ENCODE measurements at places on chromosomes 2 and 18. TPM values are rescaled to one million over a fixed set of nuclear protein-coding genes. Genes with fewer than 3 reads are reported as not detected.
A peak's percentile ranks its signal among the peaks of the same experiment; 100 is the strongest.

Gene ANKRD44
- total RNA-seq, result 114 TPM

DNA sequence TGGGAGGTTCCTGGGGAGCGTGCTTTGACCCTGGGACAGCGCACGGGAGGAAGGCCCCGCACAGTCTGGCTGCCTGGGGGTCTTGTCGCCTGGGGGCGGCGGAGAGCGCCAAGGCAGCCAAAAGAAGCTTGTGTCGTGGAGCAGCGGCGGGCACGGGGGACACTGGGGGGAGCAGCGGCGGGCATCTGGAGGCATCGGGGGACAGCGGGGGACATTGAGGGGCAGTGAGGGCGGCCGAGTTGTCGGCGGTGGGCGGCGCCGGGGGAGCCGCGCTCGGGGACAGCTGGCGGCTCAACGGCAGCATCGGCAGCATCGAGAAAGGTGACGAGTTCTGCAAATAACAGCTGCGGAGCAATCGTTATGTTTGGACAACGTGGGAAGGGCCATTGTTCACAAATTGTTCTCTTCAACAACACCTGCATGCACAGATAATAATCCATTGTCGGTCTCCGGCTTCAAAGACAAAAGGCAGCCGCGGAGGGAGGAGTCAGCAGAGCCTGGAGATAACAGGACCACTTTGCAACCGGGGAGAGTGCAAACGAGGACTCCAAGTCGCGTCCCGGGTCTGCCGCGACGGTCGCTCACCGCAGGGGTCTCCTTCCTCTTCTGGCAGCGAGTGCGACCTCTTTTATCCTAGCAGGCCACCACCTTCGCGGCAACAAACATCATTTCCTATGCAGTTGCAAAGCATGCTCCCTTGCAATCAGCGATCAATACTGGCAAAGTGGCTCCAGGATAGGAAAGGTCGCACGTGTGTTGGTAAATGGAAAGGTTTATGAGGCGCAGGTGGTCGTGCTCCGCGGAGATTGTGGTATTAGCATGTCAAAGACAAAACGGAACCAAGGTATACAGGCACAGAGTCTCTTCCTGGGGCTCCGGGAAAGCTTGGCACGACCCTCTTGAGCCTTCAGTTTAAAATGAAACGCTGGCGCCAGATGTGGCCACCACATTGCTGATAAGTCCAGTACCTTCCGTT, 132.3 kb upstream of the DLX2 start:
- no peak overlapping the region for H3K27ac ChIP-seq
- no peaks in the 10 kb centered on the region for H3K36me3 ChIP-seq
- H3K4me1 ChIP-seq, result peaks cover 34% of the 10 kb centered on the region

GRCh38 chr18:38883111-38883510, 1317.5 kb upstream of the CELF4 start:
- no peak overlapping the region for H3K4me3 ChIP-seq
- DNase-seq, result no peak
- peaks cover 22% of the 10 kb centered on the region for H3K27me3 ChIP-seq
- no peaks in the 10 kb centered on the region for H3K4me1 ChIP-seq
- H3K36me3 ChIP-seq, result no peaks in the 10 kb centered on the region

- DNase-seq, result no peak
- no peak overlapping the region for H3K27ac ChIP-seq
- no peaks in the 10 kb centered on the region for H3K27me3 ChIP-seq
- H3K4me3 ChIP-seq, result no peak overlapping the region
These were observed 490.8 kb upstream of the PIK3C3 start for GRCh38 chr18:41464278-41464677.

DNA sequence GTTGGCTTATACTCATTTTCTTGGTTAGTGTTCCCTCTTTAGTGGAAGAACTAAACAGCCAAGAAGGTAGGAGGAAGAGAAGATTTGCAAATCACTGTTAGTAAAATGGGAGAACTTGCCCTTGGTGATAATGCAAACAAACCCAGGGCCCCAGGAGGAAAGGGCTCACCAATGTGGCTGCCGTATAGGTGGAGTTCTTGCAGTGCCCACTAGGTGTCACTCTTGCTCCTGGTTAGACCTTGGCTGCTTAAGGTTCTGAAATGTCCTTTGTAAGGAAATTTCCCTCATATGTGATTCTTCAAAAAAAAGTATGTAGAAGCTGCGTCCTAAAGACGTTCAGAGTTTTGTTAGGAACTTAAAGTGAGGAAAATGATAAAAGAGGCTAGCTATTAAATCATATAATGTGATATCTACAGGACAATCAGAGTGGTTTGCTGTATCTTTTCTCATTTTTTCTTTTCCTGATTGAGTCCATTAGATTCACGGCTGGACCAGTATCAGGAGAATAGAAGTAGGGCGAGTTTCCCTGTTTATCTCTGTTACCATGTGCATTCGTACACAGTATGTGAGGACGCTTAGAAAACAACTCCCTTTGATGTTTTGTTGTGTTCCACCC, 48.6 kb downstream of the RPIA start:
- H3K4me1 ChIP-seq, result peaks cover 27% of the 10 kb centered on the region
- DNase-seq, result peak; percentile 72
- no peak overlapping the region for H3K4me3 ChIP-seq
- H3K36me3 ChIP-seq, result peaks cover 44% of the 10 kb centered on the region
- H3K27ac ChIP-seq, result no peak overlapping the region

DNA sequence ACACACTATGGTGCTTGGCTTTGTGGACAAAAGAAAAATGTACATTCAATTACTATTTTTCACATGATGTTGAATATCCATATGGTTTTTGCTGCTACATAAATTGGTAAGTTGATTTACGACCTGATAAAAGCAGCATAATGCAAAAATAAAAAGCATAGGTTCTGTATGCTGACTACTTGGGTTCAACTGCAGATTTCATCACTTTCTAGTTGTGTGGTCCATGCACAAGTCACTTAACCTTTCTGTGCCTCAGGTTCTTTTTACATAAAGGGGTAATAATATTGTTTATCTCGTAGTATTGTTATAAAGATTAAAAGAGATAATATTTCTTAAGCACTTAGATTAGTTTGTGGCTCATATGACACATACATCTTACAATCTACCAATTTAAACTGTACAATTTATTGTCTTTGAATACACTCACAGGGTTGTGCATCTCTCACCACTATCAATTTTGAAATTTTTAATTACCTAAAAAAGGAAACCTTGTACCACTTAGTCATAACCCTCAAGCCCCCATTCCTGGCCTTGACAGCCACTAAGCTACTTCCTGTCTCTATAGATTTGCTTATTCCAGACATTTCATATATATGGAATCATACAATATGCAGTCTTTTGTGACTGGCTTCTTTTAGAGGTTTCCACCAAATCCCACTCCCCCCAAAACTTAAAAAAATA, 1443.9 kb downstream of the SUCLG1 start:
- no peaks in the 10 kb centered on the region for H3K4me1 ChIP-seq
- H3K27me3 ChIP-seq, result no peaks in the 10 kb centered on the region
- no peaks in the 10 kb centered on the region for H3K36me3 ChIP-seq
- no peak overlapping the region for H3K27ac ChIP-seq

Gene ESPNL
- total RNA-seq, result 0.07 TPM

Gene GMCL1
- 23.7 TPM for total RNA-seq

GRCh38 chr2:187001248-187001647, 152.3 kb upstream of the ZSWIM2 start:
- no peaks in the 10 kb centered on the region for H3K27me3 ChIP-seq
- no peaks in the 10 kb centered on the region for H3K36me3 ChIP-seq
- no peak for DNase-seq

GRCh38 chr2:57965961-57966360, 80.6 kb upstream of the VRK2 start:
- no peaks in the 10 kb centered on the region for H3K36me3 ChIP-seq
- H3K4me3 ChIP-seq, result no peak overlapping the region
- DNase-seq, result no peak
- no peaks in the 10 kb centered on the region for H3K27me3 ChIP-seq
- no peak overlapping the region for H3K27ac ChIP-seq

- no peaks in the 10 kb centered on the region for H3K36me3 ChIP-seq
- H3K27ac ChIP-seq, result no peak overlapping the region
- H3K4me1 ChIP-seq, result peaks cover 48% of the 10 kb centered on the region
- no peak for DNase-seq
- H3K4me3 ChIP-seq, result no peak overlapping the region
- no peaks in the 10 kb centered on the region for H3K27me3 ChIP-seq
These were observed 28.0 kb upstream of the SCYGR1 start for GRCh38 chr2:227415538-227416424.

Gene UGT1A8
- total RNA-seq, result not detected

GRCh38 chr2:124535816-124536215, 510.7 kb downstream of the CNTNAP5 start:
- no peak overlapping the region for H3K27ac ChIP-seq
- no peak overlapping the region for H3K4me3 ChIP-seq
- H3K4me1 ChIP-seq, result no peaks in the 10 kb centered on the region

DNA sequence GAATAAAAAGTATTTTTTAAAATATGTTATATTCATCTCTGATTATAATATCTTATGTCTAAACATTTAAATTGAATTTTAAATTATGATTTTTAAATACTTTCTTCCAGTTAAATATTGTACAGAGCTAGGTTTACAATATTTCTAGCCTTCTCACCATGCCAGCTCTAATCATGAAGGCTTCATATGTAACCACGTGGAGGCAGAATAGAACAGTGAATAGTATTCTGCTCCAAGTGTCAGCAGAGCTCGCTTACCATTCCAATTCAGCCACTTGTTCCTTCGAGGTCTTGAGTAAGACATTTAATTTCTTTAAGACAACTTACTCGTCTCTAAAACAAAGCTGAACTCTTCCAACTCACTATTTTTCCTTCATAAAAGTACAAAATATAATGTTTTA, 871.8 kb downstream of the SUCLG1 start:
- H3K27ac ChIP-seq, result no peak overlapping the region
- H3K4me1 ChIP-seq, result no peaks in the 10 kb centered on the region
- H3K4me3 ChIP-seq, result no peak overlapping the region
- no peaks in the 10 kb centered on the region for H3K36me3 ChIP-seq

GRCh38 chr2:111667542-111668273, 216.3 kb downstream of the ANAPC1 start:
- H3K27ac ChIP-seq, result no peak overlapping the region
- no peak overlapping the region for H3K4me3 ChIP-seq
- peaks cover 8% of the 10 kb centered on the region for H3K4me1 ChIP-seq
- H3K36me3 ChIP-seq, result no peaks in the 10 kb centered on the region

GRCh38 chr2:148978026-148978685, 60.3 kb upstream of the LYPD6B start:
- peaks cover 5% of the 10 kb centered on the region for H3K36me3 ChIP-seq
- no peak overlapping the region for H3K27ac ChIP-seq
- no peak for DNase-seq
- no peak overlapping the region for H3K4me3 ChIP-seq
- H3K27me3 ChIP-seq, result no peaks in the 10 kb centered on the region

Gene CPS1
- 4.1 TPM for total RNA-seq

- H3K4me3 ChIP-seq, result no peak overlapping the region
- peaks cover 68% of the 10 kb centered on the region for H3K27me3 ChIP-seq
- no peak for DNase-seq
These were observed 35.4 kb upstream of the CCDC93 start for GRCh38 chr2:118049140-118049815.

Gene KLHL14
- not detected for total RNA-seq

Gene SRBD1
- 20.3 TPM for total RNA-seq

DNA sequence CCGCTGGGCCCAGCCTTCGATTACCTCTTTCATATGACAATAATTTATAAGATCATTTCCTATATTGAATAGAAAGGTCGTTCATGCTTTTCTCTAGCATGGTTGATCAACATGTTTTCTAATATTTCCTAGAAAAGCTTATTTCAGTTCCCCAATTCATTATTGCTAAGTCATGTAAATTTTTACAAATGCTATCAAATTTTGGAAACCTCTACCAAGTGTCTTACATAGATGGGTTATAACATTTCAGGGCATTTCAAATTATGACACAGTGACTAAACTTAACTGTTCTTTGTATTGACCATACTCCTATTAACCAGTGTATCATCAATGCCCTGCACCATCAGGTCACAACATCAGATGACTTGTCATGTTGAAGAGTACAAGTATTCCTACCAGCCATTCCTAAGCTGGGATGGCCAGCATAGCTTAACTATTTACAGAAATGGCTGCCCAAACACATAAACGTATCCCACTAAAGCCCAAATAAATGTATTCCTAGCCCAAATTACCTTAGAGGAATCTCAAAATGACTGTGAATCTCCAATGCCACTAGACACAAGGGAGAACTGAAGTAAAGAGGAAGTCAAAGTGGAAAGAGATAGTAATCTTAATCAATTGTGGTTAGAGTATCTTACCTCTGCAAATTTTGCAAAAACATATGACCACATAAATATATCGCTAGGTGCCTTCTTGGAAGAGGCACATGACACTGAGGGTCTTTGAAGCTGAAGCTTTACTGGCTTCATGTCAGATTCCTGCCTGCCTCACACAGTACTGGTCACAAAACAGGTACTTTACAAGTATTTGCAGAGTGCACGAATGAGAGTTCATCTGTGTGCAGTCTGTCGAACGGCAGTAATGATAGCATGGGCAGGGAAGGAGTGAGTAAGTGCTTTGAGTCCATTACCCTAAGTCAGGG, 87.3 kb upstream of the TLK1 start:
- peak overlapping the region; percentile 64 for H3K27ac ChIP-seq
- peak; percentile 7 for DNase-seq
- H3K36me3 ChIP-seq, result peaks cover 15% of the 10 kb centered on the region
- H3K4me3 ChIP-seq, result peak overlapping the region; percentile 15

- peak overlapping the region; percentile 72 for H3K27ac ChIP-seq
- H3K4me3 ChIP-seq, result no peak overlapping the region
- peaks cover 45% of the 10 kb centered on the region for H3K4me1 ChIP-seq
- peaks cover 13% of the 10 kb centered on the region for H3K36me3 ChIP-seq
- no peak for DNase-seq
These were observed 153.2 kb downstream of the HAUS1 start for GRCh38 chr18:46257366-46257765.

Gene SIX3
- total RNA-seq, result not detected

Gene SLC16A14
- total RNA-seq, result 2.2 TPM

Gene RPE
- total RNA-seq, result 35.8 TPM

GRCh38 chr2:182605166-182605565, 110.9 kb upstream of the DNAJC10 start:
- H3K4me3 ChIP-seq, result no peak overlapping the region
- no peaks in the 10 kb centered on the region for H3K27me3 ChIP-seq
- no peak for DNase-seq
- no peaks in the 10 kb centered on the region for H3K4me1 ChIP-seq
- no peak overlapping the region for H3K27ac ChIP-seq
- H3K36me3 ChIP-seq, result peaks cover 2% of the 10 kb centered on the region

Gene SAG
- total RNA-seq, result 0.02 TPM

DNA sequence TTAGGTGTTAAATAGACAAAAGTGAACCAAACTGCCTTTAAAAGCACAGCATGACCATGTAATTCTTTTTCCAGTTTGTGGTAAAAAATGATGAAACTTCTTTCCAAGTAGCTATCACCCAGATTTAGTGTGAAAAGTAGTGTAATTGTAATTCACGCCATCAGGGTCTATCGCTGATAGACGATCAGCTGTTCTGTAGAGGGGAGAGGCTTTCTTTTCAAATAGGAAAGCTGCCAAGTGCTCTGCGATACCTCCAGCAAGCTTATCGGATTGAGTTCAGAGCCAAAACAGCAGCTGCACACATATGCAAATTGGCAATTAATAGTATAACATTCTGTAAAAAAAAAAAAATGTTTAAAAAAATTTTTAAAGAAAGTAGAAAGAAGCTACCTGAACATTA, 61.9 kb upstream of the PSMD14 start:
- peaks cover 45% of the 10 kb centered on the region for H3K4me1 ChIP-seq
- H3K36me3 ChIP-seq, result peaks cover 2% of the 10 kb centered on the region
- H3K27ac ChIP-seq, result peak overlapping the region; percentile 99

Gene CPO
- not detected for total RNA-seq

All from activated T-cell treated with anti-CD3 and anti-CD28 coated beads, Interleukin-2, amount 50 U/mL, for 72 hours (primary cell).